ENCODE measurements at places on chromosomes 13 and 19. TPM values are rescaled to one million over a fixed set of nuclear protein-coding genes. Genes with fewer than 3 reads are reported as not detected.
A peak's percentile ranks its signal among the peaks of the same experiment; 100 is the strongest.

- no peak overlapping the region for H3K27ac ChIP-seq
- H3K4me3 ChIP-seq: no peak overlapping the region
- no peaks in the 10 kb centered on the region for H3K36me3 ChIP-seq
- DNase-seq: no peak
- H3K4me1 ChIP-seq: peaks cover 19% of the 10 kb centered on the region
Measured at GRCh38 chr13:97243915-97244781, 22.0 kb downstream of the MBNL2 start.

DNA sequence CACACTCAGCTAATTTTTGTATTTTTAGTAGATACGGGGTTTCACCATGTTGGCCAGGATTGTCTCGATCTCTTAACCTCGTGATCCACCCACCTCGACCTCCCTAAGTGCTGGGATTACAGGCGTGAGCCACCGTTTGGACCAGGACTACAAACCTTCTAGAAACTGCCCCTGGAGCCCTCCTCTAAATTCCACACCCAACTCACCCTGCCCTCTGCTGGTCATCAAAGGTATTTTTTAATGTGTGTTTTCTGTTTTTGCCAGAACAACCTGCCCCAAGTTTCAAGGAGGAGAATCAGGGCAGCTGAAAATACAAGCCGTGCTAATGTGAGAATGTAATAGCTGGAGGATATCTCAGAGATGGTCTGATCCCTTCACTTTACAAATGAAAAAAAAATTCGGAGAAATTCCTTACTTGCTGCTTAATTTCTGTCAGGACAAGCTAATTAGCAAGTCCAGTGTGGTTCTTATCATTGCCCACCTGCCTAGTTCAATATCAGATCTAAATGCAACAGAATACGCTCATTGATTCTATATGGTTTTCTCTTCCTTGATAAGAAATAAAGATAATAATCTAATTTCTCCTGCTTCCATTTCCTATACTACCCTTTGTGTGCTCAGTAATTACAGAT, 4.1 kb downstream of the ATP8A2 start:
- no peaks in the 10 kb centered on the region for H3K4me1 ChIP-seq
- no peak overlapping the region for H3K27ac ChIP-seq
- no peak overlapping the region for H3K4me3 ChIP-seq

DNA sequence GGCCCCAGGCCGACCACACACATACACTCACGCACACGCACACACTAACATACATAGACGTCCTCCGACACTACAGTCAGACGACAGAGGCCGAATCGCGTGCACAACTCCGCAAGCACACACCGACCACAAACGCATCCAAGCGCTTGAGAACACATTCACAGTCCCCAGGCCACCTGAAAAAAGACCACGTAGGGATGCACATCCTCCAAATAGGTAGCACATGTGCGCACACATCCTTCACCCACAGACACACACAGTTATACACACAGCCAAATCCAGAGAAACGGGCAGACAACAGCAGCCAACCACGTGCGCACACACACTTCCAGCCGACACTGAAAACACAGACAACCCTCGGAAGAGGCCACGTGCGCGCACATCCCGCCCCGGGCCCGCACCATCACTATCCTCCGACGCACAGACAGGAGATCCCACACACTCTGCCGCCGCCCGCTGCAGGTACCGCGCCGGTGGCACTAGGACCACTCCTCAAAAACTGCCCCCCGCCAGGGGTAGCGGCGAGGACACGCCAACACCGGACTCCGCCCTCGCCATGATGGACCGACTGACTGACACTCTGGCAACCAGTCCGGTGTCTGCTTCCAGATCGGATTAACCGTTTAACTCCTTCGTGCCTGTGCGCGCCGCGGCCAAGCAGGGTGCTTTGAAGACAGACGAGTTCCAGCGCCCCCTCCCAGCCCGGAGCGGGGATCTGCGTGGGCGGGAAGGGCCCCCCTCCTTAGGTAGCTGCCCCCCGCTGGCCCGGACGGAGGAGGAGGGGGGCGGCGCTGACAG, 493 bp upstream of the PDE4A start:
- DNase-seq: peak; percentile 84
- no peaks in the 10 kb centered on the region for H3K36me3 ChIP-seq
- H3K27me3 ChIP-seq: no peaks in the 10 kb centered on the region
- H3K4me1 ChIP-seq: peaks cover 77% of the 10 kb centered on the region

DNA sequence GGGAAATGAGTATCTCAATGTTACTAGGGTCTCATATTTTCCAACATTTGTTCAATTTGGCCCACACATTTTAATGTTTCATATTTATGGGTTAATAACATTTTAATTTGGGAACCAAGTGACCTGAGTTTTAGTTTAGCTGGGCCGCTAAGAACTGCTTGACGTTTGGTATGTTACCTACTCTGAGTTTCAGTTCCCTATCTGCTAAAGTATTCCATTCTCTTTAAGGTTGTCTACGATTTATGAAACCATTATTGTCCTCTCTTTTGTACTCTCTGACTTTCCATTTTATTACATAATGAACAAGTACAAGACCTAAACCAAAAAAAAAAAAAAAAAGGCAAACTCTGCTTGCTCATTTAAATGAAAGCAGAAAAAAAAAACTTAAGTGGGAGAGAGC, 89.9 kb downstream of the FGF14 start:
- no peak overlapping the region for H3K4me3 ChIP-seq
- no peaks in the 10 kb centered on the region for H3K27me3 ChIP-seq
- H3K4me1 ChIP-seq: no peaks in the 10 kb centered on the region
- DNase-seq: no peak
- H3K36me3 ChIP-seq: no peaks in the 10 kb centered on the region

DNA sequence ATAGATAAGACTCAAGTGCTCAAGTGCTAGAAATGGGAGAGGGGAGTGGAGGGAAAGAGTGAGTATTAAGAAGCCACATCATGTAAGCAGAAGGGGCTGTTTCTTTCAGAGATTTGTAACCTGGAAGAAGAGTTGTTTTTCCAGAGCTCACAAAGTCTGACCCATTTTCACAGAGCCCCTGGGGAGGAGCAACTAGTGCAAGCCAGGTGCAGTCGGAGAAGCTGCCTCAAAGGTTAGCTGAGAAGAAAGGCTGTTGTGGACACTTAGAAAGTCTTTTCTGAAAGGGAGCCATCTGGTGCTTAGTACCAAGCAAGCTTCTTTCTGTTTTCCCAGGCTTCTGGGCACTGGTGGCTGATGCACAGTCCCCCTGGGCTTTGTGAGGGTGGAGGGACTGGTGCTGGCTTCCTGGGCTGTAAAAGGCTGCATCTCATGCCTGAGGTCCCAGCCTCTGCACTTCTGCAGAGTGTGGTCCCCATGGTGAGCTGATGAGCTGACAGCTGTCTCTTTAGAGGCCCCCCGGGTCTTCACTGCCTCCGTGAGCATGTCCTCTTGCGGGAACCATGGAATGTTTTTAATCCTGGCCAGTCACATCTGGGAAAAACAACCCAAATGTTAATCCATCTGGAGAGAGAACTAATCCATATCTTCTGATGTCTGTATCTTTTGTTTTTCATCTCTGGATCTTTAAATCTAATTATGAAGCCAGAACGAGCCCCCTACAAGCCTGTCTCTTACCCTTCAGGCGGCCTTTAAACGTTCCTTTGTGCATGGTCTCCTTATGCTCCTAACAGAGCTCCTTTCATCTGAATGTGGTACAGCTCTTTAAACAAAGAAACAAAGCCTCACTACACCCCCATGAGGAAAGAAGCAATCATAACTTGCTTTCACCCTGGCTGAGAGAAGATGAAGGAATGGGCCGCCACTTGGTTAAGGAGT, 40.2 kb downstream of the OLFM4 start:
- DNase-seq: no peak
- H3K4me1 ChIP-seq: no peaks in the 10 kb centered on the region
- H3K36me3 ChIP-seq: no peaks in the 10 kb centered on the region
- no peak overlapping the region for H3K4me3 ChIP-seq

DNA sequence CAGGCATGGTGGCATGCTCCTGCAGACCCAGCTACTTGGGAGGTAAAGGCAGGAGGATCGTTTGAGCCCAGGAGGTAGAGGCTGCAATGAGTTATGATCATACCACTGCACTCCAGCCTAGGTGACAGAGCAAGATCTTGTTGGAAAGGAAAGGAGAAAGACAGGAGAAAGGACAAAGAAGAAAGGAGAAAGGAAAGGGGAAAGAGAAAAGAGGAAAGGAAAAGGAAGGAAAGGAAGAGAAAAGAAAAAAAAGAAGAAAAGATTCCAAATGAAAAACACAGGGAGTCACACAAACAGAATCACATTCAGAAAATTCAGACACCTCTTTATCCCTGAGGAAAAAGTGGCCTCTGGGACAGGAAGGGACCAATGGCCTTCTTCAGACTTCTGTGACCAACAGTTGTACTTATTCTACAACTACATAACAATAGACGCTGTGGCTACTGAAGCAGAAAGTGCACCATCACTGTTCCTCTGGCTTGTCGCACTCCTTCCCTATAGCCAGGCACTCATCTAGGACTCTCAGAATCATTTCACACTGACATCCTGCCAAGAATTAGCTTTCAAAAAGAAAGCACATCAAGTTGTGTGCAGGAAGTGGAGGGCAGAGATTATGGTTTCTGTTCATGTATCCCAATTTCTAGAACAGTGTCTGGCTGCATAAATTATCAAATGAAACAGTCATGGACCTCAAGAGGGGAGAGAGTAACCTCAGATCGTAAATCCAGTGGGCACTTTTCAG, 5.9 kb downstream of the MTMR6 start:
- peaks cover 12% of the 10 kb centered on the region for H3K4me1 ChIP-seq
- H3K27ac ChIP-seq: no peak overlapping the region
- no peak overlapping the region for H3K4me3 ChIP-seq
- DNase-seq: no peak
- no peaks in the 10 kb centered on the region for H3K36me3 ChIP-seq

DNA sequence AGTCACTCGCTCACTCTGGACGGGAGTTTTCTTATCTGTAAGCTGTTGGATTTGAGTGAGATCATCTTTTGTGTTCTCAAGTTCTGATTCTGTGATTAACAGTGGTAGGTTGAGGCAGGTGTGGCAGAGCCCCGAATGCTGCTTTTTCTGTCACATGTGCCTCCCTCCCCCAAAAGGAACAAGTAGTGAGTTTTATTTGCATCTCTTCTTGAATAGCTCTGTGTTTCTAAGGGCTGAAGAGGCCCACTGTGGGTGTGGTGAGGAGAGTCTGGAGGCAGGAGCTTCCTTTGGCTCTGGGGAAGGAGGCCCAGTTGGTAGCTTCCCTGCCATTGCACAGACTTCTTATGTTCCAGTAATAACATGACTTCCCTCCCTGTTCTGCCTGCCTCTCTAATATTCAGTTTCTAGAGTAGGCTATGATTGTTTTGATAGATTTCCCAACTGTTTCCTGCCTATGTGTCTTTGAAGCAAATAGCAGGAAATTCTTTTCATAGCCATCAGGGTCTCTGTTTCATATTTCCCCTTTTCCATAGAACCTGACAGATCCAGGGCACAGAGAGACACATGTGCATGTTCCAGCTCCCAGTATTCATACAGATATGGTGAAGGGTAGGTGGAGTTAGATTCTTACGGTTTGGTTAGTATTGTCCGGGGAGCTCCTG, 23.9 kb upstream of the CXCL17 start:
- no peak overlapping the region for H3K4me3 ChIP-seq
- H3K4me1 ChIP-seq: peaks cover 27% of the 10 kb centered on the region
- H3K36me3 ChIP-seq: no peaks in the 10 kb centered on the region
- no peak for DNase-seq
- no peaks in the 10 kb centered on the region for H3K27me3 ChIP-seq

DNA sequence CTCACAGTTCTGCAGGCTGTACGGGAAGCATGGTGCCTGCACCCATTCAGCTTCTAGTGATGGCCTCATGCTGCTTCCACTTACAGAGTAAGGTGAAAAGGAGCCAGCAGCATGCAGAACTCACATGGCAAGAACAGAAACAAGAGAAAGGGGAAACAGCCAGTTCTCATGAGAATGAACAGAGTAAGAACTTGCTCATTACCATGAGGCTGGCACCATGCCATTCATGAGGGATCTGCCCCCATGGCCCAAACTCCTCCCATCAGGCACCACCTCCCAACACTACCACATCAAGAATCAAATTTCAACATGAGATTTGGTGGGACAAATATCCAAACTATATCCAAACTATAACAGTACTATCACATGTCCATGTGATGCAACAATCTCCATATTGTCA, 72.1 kb downstream of the KATNAL1 start:
- H3K27me3 ChIP-seq: no peaks in the 10 kb centered on the region
- no peaks in the 10 kb centered on the region for H3K36me3 ChIP-seq
- no peak overlapping the region for H3K27ac ChIP-seq
- no peak overlapping the region for H3K4me3 ChIP-seq
- no peaks in the 10 kb centered on the region for H3K4me1 ChIP-seq
- DNase-seq: no peak

DNA sequence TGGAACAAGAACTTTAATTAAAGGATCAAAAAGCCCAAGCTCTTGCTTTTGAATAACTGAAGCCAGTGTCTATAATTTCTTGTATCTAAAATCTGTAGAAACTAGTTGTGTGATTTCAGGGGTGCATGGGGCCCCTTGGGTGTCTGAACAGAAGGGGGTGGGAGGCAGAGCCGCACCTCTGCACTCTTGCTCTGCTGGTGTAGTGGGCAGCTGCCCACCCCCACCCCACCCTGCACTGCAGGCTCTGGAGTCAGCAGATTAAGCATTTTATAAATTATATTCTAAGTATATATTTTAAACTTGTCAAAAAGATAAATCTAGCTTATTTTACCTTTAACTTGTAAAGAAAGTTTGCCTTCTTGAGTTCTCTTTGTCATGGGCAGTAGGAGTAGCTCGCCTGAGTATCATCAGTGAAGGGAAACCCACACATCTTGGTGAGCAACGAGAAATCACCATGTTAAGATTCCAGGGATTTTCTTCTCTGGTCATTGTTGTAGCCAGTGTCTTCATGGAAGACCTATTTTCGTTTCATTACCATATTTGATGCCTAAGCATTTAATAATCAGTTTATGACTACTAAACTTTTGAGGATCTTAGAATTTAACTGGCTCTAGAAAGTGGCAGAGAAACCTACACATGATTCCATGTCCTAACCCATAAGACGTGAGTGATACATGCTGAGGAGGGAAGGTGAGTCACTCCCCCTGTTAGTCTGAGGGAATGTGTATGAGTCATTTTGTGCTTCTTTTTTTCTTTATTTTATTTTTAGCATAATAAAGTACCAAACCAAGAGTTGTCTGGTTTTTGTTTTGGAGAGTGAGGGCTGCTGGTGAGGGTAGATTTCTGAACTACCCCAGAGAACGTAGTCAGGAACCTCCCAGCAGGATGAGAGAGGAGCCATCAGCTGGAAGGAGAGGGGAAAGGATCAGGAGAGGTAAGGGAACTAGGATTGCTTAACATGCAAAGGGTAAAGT, 7.7 kb downstream of the UBE2L5 start:
- H3K4me1 ChIP-seq: peaks cover 32% of the 10 kb centered on the region
- H3K36me3 ChIP-seq: no peaks in the 10 kb centered on the region
- peak overlapping the region; percentile 88 for H3K27ac ChIP-seq
- H3K27me3 ChIP-seq: no peaks in the 10 kb centered on the region

The C19orf73 gene
- total RNA-seq: 2.2 TPM

The NTN5 gene
- 3.1 TPM for total RNA-seq

The PRRG2 gene
- total RNA-seq: 6.2 TPM

The CYP4F12 gene
- total RNA-seq: 4.4 TPM
